ENCODE measurements at places on chromosomes 7 and 10.

DNA sequence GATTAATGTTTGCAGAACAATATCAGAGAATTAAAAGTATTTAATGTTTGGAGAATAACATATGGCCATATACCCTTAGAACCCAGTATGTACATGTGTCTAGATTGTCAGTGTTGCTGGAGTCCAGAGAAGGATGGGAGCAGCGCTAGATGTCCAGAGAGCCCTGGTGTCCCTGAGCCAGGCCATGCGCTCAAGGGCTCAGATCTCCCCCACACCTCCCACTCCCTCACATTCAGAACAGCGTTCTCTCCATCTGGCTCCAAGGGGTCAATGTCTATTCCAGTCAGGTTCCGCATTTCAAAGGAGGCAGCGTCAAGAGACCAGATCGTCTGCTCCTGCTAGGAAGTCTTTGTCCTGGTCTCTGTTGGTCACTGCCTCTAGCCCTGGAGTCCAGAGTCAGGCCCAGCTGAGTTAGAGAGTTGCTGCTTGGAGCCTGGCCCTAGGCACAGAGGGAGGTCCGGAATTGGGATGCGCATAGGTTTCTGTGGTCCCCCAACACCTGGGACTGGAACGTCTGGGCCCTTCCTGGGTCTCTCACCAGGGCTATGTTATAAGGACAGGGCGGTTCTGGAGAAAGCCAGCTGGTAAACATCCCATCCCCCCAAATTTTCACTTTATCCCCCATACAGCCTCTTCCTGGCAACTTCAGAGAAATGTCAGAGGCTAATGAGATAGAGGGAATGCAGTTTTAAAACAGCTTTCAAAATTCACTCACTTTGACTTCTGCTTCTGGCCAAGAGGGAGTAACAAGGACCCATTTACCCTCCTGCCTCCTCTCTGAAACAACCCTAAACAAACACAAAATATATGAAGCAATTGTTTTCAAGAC lies 6.5 kb upstream of the WDR86 start:
- no peak for DNase-seq

DNA sequence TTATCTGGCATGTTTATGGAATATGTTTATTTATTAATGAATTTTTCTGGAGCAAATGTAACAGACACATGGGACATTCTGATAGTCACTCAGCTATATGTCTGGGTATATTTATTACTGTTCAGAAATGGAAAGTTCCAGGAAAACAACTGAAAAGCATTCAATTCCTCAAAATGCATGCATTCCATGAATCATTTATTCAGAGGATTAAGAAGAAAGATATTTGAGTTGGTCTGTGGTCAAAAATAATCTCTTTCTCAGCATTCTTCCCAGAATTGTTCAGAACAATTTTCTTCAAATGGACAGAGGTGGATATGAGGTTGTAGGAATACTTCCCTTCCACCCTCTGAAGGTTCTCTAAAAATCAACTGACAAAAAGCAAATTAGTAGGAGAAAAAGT lies 97.6 kb upstream of the ITGB1 start:
- no peak for DNase-seq

GRCh38 chr7:128108641-128109423 lies 77.6 kb upstream of the LRRC4 start:
- DNase-seq: no peak

DNA sequence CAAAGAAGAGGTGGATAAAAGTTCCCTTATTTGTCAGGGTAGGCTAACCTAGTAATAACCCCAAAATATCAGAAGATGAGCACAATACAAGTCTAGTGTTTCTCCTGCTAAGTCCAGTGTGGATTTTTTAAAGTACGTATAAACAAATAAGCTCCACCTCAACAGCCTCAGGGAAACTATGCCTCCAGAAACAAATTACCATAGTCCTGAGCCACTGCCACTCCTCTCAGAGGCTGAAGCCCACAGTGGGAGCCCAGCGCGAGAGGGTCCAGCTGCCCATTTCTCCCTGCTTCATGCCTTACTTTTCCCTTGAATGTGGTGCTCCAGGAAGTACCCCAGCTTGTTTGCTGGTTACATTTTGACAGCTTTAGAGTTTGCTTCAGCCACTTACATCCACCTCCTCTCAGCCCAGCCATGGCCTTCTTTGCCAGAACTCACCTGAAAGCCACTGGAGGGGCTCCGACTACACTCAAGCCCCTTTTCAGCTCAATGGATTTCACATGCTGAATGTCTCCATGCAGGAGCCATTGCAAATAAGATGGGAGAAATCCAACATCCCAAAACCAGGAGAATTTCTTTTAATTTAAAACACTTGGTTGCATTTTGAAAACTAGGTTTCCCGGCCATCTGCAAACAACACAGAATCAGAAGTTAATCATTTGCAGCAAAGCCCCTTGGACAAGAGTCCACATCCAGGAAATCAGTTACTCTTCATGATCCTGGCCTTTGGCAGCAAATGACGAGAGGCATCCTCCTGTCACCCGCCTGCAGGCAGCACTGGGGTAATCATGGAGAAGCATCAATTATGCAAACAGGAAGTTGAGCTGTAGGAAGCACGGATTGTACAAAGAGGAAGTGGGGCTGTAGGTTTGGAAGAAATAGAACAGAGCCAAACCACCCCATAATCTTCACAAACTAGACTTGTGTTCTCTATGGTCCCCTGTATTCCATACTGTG lies 138.1 kb downstream of the HERPUD2 start:
- DNase-seq: no peak

Measured in Right ventricle myocardium superior (tissue), 1 donor.